ENCODE measurements at places on chromosomes 7 and 10. TPM values are rescaled to one million over a fixed set of nuclear protein-coding genes. Genes with fewer than 3 reads are reported as not detected.

DNA sequence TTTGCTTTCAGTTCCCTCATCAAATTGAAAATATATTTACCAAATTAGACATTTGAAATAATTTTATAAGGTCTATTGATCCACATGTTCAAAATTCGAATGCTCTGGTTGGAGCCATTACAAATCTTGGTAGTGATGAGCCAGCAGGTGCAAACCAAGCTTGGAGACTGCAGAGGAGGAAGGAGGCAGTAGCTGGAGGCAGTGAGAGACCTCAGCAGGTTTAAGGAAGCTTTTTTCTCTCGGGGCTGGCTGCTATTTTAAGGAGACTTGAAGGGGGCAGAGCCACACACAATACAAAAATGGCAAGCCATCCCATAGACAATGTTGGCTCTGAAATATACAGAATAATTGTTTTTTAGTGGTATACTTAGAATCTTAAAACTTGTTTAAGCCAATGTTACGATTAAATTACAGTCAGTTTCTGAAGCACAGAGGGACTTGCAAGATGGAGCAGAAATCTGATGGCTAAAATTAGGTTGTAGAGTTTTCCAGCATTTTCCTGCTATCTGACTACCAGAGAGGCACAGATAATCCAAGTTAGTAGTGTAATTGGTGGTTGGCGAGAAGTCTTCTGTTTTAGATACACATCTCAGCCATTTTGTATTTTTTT, 185.8 kb downstream of the SNX10 start:
- no peak for DNase-seq

Gene ZNF37A
- 1.9 TPM for total RNA-seq

DNA sequence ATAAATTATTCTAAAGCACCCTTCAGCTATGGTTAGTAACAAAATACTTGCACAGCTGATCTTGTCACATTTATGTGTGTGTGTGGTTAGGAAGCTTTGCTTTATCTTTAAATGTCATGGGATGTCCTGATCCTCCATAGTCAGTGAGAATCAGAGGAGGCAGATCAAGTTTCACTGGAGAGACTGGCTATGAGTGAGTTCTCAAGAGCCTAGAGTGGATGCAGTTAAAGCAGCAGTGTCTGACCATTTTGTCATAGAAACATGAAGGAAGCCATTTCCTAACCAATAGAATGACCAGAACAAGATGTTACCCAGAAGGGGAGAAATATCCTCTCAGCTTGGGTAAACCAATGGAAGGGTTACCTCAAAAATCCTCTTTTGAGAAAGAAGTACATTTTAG, 207.2 kb upstream of the DKK1 start:
- peak; percentile 1 for DNase-seq

- no peak for DNase-seq
These were observed 65.5 kb downstream of the FAM53B start for GRCh38 chr10:124678557-124679240.

DNA sequence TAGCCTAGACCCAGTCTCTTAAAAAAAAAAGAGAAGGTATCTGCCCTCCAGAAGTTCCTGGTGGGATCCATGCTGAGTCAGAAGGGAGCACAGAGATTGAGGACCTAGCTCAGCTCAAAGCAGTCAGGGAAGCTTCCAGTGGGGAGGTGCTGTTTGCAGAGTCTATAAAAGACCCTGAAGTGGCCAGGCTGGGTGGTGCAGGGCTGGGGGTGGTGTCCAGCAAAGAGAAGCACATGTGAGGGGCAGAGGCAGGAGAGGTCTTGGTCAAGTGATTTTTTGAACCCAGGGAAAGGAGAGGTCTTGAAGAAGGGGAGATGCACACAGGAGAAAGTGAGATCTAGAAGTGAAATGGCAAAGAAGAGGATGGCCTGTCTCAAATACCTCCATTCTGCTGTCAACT, 130.4 kb upstream of the PODXL start:
- DNase-seq: no peak

Gene ERVW-1
- 0.02 TPM for total RNA-seq

- no peak for DNase-seq
These were observed 82.5 kb downstream of the COBL start for GRCh38 chr7:51234139-51234538.

Gene HMX2
- total RNA-seq: 0.07 TPM

GRCh38 chr7:76122516-76123239, 74.8 kb downstream of the MDH2 start:
- no peak for DNase-seq

Data from M059J (cell line).